ENCODE measurements at places on chromosomes 11 and 22.

- no peak for DNase-seq
Observed at GRCh38 chr22:47163481-47163855, 401.0 kb downstream of the TBC1D22A start.

DNA sequence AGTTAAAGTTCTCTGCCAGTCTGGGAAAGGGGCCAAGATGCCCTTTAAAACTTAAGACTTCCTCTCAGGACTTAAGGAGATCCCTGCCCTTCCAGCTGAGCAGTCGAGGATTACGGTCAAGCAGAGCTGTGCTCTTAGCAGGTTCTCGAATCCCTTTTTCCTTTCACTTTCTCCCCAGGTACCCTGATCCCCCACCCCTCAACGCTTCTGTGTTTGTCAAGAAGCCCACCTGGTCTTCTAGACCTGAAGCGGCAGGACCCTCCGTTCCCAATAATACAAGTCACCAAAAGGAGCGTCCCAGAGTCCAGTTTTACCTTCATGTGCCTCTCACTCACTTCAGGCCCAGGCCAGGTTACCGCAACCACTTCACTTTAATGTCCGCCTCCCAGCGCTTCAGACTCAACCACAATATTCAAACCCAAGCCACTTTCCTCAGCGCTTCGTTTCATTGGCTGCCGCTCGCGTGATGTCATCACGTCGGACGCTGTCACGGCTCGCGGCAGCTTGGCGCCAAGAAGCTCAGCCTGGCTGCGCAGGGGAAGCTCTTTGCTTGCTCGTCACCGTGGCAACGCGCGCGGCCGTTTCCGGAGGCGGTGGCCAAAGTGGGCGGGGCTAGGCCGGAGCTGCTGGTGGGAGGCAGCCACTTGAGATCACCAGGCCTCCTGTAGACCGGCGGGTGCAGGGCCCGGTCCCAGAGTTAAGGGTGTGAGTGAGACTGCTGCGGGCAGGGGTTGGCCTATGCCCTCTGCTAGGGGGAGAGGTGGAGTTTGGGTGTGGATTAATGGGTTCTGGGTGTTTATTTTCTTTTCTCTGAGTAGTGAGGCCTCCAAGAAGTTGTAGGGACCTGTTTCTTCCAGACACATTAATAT lies at the start of the genes KIF18A and METTL15:
KIF18A (minus strand) TSS at position 407 of the 869 bp plus-strand sequence. CDS start 10,209 bp downstream, outside the sequence.
METTL15 (plus strand) TSS at position 639 of the 869 bp plus-strand sequence. CDS start 4,947 bp downstream, outside the sequence.
- DNase-seq, result peak; percentile 97

DNA sequence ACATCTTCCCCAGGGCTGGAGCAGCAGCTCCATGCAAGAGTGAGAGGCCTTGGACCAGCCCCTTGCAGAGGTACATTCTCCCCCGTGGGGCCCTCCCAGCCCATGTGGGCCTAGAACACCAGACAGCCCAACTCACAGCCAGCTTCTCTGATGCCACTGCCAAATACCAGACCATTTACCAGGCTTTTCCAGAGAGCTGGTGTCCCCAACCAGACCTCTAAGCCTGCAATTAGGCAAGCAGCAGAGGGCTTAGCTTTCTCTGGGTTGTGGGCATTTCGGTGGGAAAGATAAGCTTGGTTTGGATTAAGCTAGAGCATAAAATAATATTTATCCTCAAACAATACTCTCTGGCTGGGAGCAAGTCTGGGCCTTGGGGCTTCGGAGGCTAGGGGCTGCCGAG lies 75.6 kb downstream of the TP53I11 start:
- DNase-seq, result no peak

DNA sequence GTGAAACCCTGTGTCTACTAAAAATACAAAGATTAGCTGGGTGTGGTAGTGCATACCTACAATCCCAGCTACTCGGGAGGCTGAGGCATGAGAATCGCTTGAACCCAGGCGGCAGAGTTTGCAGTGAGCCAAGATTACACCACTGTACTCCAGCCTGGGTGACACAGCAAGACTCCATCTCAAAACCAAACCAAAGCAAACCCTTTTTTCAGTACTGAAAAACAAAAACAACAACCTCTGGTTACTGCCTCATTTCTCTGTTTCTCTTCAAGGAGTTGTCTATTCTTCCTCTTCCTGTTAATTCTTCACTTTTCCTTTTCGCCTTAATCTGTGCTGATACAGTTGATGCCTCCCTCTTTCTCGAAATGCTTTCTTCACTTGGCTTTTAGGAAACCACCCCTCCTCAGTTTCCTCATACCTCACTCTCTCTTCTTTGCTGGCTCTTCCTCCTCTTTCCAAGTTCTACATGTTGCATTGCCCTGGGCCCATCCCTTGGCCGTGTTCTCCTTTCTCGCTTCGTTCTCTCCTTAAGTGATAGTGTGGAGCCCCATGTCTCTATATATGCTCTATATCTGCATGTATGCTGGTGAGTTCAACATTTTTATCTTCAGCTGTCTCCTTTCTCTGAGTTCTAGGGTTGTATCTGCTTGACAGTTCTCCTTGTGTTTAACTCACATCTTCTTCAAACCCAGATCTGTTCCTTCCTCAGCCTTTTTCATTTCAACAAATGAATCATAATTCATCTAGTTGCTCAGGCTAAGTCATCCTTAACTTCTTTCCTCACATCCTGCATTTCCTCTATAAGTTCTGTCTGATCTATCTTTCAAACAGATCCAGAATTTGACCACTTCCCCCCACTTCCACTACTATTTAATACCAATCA lies 37.1 kb downstream of the NUCB2 start:
- DNase-seq, result no peak

DNA sequence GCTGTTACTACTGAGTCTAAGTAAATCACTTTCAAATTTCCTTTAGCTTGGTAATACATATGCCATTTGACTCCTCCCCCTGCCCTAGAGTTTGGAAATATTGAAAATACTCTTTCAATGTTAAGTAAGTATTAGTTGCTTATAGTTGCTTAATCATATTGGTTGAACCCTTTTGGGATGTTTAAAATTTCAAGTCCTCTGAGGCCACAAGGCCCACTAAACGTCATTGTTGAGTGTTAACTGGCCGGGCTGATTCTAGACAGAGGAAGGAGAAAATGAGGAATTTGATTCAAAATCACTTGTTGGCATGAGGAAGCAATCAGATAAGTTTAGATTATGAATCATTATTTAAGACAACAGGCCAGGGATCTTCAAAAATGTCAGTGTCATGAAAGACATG lies 8.5 kb downstream of the NAV2 start:
- DNase-seq, result no peak

DNA sequence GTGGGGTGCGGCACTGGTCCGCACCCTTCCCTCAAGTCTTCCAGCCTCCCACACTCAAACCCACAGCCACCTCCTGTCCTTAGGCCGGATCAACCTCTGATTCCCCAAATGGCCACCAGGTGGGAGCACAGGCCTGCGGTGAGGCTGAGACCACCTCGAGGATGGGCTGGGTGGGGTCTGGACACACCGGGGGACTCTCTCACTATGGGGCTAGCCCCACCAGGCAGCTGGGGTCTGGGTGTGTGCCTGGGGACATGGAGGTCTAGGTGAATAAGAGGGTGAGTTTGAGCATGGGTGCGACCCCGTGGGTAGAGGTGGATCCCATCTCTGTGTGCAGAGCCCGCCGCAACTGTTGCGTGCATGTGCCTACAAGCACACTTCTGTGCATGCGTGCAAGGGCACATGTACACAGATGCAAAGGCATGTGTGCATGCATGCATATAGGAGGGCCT lies 32.6 kb downstream of the MYO18B start:
- DNase-seq, result no peak

GRCh38 chr11:117117681-117118080 lies 19.5 kb upstream of the SIK3 start:
- DNase-seq, result no peak

- peak; percentile 34 for DNase-seq
Observed at GRCh38 chr11:123577081-123577598, 77.3 kb downstream of the SCN3B start.

DNA sequence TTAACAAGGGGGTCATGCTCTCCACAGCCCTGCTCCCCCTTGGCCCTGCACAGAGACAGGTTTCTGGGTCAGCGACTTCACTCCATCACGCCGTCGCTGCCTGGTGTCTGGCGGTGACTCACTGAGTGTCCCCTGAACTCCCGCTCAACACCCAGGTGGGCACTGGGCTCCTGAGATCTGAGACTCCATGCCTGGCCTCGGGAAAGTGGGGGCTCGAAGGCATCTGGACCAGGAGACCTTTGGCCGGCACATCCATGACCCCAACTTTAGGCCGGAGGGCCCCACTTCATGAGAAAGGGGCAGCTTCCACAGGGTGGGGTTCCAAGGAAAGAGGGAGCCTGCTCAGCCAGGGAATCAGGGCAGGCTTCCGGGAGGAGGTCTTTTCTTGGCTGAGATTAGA lies 79.3 kb upstream of the PRR5 start:
- no peak for DNase-seq

DNA sequence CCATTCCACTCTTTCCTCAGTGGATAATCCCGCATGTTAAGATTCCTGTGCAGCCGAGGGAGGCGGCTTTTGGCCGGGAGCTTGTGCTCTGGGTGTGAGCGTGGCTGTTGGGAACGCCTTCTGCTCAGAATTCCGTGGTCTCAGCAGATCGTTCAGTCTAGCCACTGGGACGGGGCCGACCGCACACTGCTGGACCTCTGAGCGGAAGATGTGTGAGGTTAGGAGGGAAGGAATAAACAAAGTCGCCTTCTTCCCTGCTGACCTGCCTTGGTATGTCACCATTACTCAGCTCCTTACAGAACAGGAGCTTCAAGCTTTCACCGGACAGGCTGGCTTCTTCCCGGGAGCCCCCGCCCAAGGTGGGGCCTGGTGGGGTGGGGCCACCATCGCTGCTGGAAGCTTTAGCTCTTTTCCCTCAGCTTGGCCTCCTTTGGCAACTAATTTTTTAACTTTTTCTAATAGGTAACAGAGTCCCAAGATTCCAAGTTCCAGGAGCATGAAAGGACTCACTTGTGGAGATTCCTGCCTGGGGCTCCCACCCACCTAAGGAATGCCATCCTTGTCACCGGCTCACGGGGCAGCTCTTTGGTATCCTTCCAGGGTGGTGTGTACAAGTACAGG lies 22.5 kb upstream of the SEPTIN5 start:
- no peak for DNase-seq
